Fibroblast of skin of left quadriceps (primary cell): ENCODE measurements at places on chromosomes 1 and 21.

DNA sequence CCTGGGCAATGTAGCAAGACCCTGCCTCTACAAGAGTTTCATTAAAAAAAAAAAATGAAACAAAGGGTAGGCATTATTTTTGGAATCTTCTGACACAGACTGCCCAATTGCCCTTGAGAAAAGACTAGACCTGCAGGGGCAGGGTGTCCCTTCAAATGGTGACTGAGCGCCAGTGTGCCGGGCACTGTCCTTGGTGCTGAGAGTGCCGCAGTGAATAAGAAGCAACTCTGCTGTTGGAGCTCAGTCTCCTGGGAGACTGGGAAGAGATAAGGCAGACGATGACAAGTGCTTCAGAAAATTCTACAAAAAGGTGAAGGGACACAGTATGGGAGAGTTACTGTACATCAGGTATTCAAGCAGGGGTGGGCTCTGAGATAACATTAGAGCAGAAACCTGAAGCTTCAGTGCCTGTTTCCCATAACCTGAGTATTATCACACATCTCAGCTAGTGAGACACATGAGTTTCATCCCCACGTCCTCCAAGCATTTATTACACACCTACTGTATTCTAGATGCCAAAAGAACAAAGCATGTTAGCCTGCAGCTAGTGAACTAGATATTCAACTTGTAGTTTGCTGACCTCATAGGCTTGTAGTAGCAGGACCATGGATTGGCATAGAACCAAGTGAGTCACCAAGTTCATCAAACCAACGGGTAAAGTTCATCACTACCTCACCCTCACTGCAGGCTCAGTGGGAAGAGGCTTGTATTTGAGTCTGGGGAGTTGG lies 18.4 kb upstream of the RPL11 start:
- DNase-seq, result no peak

- no peak for DNase-seq
Observed at GRCh38 chr1:1788136-1788535, 9.9 kb upstream of the NADK start.

DNA sequence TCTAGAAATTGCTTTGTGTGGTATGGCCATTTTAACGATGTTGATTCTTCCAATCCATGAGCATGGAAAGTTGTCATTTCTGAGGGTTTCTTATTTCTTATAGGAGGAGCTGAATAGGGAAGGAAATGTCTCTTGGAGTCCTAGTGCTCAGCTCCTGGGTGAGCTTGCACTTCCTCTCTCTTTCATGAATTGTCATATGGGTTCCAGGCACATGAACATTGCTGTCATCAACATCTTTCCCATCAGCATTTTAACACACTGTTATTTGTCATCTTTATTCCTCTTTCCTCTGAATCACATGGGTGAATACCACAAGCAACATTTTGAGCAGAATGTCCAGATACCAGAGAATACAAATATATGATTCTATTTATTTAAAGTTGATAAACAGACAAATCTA lies 23.4 kb downstream of the SLAMF6 start:
- no peak for DNase-seq

DNA sequence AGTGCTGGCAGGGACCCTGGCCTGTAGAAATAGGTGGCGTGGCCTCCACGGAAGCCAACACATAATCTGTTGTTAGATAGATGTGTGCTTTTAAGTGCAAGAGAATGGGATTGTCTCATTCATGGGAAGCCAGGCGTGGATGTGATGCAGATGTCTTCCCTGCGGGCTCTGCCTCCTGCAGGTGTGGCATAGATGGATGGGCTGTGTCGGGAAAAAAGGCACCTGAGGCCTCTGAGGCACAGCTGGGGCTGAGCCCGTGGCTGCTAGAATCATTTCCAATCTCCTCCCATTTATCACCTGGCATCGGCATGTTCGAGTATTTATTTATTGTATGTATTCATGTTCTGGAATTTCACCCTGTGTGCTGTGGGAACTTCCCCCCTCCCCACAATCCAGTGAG lies 353.4 kb upstream of the AJAP1 start:
- no peak for DNase-seq

- DNase-seq, result no peak
Observed at GRCh38 chr1:163450986-163451385, 129.2 kb downstream of the NUF2 start.

DNA sequence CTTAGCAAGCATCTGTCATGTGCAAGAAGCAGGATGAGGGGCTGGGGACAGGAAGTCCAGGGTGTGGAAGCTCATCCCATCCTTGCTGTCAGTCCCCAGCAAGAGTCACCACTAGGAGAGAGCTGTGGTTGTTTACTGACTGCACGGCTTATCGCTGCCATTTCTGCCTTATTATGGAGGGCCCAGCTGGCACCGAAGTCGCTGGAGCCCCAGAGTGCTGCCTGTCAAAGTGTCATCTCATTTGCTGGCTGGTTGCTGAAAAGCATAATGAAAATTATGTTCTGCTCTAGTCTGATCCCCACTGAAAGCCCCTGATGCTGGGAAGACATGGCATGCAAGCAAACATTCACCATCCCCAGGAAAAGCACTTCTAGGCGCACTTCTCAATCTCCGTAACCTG lies 642.7 kb downstream of the NPHP4 start:
- no peak for DNase-seq
